ENCODE measurements at places on chromosomes 3 and 15.

DNA sequence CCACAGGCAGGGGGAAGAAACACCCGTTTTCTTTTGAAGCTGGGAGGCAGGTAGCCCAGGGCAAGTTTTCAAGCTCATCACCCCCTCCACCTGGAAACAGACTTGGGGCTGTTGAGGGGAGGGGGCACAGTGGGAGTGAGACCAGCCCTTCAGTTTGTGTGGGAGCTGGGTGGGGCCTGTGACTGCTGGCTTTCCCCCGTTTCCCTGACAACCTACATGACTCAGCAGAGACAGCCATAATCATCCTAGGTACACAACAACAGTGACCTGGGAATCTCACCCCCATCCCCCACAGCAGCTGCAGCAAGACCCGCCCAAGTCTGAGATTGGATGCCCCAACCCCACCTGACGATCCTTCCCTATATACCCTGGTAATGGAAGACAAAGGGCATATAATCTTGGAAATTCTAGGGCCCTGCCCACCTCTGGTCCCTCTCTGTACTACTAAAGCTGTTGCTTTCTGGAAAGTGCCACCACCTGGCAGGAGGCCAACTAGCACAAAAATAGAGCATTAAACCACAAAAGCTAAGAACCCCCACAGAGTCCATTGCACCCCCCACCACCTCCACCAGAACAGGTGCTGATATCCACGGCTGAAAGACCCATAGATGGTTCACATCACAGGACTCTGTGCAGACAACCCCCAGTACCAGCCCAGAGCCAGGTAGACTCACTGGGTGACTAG lies 422.2 kb upstream of the SGO1 start:
- DNase-seq, result peak; percentile 39

DNA sequence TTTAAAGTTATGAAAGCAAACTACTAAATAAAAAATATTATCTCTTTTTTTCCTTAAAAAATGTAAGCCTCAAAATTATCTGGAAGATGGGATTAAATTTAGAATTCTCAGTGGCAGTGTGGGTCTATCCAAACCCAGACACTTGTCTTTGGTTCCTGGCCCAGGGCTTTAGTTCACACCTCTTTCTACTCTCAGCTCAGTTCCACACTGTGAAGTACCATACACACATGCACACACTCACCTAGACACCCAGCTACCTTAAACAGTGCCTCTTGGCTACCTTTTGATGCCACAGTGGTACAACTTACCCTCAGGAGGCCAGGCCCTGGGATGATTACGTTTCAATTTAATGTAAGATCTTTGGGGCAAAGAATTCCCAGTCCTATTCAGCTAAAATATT lies 51.0 kb upstream of the TSC22D2 start:
- DNase-seq, result no peak

DNA sequence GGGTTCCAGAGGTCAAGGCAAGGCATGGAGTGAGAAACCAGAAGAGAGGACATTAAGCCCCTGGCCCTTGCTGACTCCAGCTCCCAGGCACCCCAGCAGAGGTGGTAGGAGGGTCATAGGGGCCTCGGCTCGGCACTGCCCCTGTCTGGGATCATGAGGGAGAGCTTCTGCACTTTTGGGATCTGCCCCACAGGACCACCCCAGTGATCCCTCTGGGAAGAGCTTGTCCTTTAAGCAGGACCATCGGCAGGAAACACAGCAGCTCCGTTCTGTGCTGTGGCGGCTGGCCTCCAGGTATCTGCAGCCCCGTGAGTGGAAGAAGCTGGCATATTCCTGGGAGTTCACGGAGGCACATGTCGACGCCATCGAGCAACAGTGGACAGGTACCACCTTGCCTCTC lies 35.5 kb downstream of the ANKDD1A start:
- no peak for DNase-seq

GRCh38 chr3:27591312-27592210 lies 107.4 kb upstream of the SLC4A7 start:
- DNase-seq, result no peak

DNA sequence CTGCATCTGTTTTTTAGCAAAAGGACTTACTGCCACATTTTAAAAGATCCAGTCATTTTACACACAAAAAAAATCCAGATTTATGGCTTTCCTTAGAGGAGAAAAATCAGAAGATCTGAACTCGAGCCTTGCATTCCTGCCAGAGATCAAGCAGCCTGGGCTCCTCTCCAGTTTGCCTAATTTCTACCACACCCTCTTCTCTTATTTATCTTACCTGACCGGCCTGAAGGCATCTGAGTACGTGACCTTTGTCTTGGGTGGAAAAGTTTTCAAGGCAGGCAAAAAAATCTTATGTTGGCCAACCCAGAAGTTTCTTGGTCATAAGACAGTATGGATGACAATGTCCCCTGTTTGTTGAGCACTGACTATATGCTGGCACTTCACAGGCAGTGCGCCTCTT lies 60.3 kb downstream of the CHRD start:
- no peak for DNase-seq
